ENCODE measurements at places on chromosomes 1 and 21.

- DNase-seq: no peak
Observed at GRCh38 chr1:38340409-38340808, 293.8 kb upstream of the POU3F1 start.

DNA sequence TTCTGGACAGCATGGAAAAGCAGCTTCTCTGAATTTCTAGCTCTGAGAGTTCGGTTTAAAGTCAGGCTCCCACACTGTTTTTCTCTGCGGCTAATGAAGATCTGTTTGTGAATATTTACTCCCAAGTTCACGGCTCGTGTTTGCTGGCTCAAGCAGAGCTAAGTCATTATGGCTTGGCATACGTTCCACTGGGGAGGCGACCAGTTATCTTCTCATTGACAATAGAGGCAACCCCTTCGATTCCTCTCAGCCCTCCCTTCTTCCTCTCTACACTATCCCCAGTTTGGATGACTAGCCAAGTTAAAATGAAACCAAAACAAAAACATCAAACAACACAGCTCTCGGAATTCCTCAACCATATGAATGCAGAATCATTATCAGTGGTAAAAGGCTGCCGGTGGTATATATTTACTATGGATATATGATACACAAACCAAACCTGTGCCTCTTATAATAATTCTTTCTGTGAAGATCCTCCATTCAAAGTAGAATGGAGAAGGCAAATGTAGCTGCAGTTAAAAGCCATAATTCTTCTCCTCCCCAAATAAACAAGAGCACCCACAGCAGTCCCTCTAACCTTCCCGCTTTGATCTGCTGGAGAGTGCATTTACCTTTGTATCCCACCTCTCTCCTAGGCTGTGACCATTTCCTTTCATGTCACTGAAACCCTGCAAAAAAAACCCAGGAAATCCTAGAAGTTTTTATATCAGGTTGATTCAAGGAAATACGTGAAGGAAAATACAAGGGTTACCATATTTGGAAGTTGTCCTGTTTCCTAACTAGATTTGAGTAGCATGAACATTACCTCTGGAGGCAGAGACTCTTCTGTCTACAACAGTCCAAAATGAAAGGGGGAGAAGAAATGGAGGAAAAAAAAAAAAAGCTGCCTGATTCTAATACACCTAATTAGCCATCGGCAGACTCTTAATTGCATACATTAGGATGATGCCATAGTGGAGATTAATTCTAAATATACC, 108.3 kb upstream of the USH2A start:
- DNase-seq: peak; percentile 31

DNA sequence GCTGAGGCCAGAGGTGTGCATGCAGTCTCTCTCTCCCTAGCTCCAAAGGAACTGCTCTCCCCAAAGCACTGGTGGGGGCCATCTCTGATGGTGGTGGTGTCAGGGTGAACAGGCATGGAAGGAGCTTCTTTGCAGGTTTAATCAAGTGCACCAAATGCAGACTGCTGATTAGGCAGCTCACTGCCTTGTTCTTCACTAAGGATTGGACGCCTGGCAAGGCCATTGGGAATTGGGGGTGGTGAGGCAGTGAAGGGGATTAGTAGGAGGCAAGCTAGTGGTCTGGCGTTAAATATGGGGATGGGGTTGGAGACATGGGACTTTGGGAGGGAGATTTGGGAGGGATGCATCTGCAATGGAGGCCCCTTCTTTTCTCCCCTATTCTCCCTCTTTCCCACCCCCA, 1.5 kb downstream of the CACNA1E start:
- DNase-seq: no peak

DNA sequence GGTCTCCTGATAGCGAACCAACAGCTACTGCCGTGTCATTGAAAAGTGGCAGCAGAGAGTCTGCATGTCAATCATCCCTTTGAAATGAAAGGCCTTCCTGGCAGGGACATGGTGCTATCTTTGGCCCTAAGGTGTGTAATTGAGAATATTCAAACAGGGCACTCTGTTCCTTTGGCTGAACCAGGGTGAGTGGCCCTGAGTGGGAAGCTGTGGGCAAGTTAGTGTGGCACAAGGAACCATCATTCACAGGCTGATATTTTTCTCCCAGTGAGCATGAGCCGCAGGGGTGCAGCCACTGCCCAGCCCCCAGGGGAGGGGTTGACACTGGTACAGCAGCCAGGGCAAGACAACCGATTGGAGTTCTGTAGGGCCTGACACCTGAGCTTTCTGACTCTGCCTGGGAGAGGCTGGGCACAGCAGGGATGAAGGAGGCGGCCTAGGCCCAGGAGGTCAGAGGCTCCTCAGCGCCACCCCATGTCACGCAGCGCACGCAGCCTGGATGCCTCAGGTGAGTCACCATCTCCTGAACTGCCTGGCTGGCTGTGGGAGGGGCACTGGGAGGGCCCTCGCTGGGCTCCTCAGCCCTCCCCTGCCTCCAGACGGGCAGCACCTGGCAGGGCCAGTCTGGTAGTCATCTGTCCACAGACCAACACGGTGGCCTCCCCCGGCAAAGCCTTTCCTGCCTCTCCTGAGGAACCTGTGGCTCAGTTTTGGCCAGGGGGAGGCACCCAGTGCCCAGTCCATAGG, 13.2 kb downstream of the QSOX1 start:
- peak; percentile 16 for DNase-seq

GRCh38 chr1:228913626-228914414, 178.5 kb downstream of the RHOU start:
- DNase-seq: no peak

DNA sequence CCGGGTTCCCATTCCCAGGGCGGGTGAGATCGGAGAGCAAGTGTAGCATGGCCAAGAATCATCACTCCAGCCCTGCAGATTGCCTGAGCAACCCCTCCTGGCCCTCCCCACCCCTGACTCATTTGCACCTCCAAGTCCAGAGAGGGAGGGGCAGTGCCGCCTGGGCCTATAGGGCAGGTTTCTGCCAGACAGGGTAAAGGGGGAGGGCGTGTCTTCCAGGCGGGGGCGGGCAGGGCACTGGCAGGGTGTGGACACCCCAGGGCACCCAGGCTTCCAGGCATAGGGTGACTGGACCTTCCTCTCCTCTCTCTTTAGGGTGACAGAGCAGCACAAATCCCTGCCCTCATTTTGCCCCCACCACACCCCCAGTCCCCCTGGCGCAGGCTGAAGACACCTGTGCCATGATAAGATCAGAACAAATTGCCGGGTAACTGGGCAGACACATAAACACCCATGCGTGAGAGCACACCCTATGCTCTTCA, 3.2 kb upstream of the CRYBG2 start:
- no peak for DNase-seq

DNA sequence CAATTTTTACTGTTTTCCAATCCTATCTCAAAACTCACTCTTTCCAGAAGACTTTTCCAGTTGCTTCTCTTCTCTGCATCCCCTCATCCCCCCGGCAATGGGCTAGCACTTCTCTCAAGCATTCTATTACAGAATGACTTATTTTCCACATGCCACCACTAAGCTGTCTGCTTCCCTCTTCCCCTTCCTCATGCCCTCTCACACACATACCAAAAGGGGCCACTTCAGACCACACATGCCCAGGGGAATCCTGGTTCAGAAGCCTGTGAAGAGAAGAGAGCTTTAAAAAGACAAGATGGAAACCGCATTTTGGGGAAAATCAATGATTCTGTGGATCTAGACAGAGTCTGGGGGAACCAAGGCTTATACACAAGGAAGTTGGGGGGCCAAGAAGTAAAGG, 8.4 kb upstream of the LORICRIN start:
- DNase-seq: no peak

GRCh38 chr1:170749549-170749948, 85.6 kb downstream of the PRRX1 start:
- peak; percentile 41 for DNase-seq

- DNase-seq: peak; percentile 47
Observed at GRCh38 chr1:214280386-214281020, 456 bp upstream of the SMYD2 start.

GRCh38 chr1:205976708-205977401, 26.3 kb downstream of the RAB7B start:
- peak; percentile 29 for DNase-seq

GRCh38 chr1:228032041-228032440, 25.2 kb downstream of the WNT3A start:
- DNase-seq: no peak

DNA sequence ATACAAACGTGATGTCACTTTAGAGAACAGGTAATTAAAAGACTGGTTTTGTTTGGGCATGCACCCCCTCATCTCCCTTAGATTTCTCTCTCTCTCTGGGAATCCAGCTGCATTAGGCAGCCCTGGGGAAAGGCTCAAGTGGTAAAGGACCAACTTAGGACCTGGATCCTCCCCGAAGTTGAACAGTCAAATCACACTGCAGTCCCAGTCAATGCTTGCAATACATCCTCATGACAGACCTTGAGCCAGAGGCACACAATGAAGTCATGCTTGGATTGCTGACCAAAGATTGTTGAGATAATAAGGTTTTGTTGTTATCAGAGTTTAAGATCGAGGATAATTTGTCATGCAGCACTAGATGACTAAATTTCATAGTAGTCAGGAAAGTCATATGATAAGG, 1285.8 kb upstream of the NCAM2 start:
- no peak for DNase-seq

DNA sequence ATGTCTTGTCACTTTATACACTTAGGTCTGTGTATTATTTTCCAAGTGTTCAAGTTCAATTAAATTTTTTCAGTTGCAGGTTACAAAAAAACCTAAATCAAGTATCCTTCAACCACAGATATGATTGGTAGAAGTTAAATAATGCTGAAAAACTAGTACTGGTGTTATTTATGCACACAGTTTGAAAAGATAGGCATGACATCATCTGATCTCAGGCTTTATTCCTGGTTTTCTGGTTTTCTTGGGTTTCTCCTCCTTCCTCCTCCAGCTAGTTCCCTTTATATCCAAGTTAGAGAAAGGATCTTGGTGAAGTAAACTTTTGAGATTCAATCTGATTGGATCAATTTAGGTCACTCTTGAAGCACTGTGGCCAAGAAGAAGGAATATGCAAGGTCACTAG, 1201.1 kb upstream of the B3GALT2 start:
- DNase-seq: no peak

DNA sequence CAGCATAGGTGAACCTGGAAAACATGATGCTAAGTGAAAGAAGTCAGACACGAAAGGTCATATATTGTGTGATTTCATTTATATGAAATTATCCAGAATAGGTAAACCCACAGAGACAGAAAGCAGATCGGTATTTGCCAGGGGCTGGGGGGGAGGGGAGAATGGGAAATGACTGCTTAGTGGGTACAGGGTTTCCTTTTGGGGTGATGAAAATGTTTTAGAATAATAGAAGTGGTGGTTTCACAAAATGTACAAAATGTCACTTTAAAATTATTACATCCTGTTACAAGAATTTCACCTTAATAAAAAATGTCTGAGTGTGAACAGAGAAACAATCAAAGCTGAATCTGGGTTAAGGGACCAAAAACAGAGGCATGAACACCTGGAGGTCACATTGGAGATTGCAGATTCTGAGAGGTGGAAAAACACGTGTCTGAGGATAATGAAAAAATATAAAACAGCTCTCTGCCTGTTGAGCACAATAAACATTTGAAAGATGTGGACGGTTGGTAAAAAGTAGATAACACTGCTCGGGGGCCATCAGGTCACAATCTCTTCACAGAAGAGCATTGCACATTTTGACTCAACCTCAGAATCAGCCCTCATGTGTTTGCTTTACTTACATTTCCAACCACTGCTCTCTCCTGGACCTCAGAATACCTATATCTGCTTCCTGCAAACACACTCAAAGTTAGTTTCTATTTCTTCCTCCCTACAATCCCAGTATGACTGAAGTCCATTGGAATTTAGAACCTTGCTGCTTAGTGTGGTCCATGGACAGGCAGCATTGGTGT, 3.2 kb downstream of the SLAMF6 start:
- peak; percentile 1 for DNase-seq

- peak; percentile 47 for DNase-seq
Observed at GRCh38 chr1:158972841-158973240, 36.9 kb upstream of the IFI16 start.

- no peak for DNase-seq
Observed at GRCh38 chr1:30834253-30834652, 74.3 kb downstream of the SDC3 start.

GRCh38 chr1:218462116-218462515, 117.0 kb downstream of the TGFB2 start:
- DNase-seq: no peak

- peak; percentile 89 for DNase-seq
Observed at GRCh38 chr1:26349188-26349876, 4.6 kb downstream of the CRYBG2 start.

DNA sequence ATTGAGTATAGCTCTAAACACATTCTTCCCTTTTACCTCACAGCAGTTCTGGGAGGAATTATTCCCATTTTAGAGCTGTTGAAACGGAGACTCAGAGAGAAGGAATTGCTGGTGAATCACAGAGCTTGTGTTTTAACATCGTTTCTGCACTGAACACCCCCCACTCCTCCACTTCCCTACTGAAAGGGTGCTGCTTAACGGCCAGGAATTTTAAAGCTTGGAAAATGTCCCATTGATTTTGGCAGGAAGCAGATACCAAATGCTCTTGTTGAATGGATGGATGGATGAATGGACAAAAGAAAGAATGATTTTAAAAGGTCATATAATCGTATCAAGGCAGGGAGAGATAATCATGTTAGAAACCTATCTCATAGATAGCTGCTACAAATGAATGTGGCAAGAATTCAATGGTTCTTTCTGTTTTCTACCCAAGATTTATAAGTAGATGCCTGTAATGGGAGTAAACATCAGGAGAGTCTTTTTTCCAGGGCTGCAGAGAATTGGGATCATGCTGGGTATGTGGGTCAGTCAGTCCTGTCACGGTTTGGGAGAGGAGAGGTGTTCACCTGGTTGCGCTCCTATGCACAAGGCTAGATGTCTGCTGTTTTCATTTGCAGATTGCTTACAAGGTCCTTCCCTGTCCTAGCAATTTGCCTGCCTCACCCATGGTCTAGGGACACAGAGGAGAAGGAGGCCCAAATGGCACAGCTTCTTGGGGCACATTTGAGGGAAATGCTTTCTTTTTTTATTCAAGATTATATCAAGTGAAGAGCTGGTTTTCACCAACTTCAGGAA, 19.0 kb downstream of the FAM163A start:
- no peak for DNase-seq

DNA sequence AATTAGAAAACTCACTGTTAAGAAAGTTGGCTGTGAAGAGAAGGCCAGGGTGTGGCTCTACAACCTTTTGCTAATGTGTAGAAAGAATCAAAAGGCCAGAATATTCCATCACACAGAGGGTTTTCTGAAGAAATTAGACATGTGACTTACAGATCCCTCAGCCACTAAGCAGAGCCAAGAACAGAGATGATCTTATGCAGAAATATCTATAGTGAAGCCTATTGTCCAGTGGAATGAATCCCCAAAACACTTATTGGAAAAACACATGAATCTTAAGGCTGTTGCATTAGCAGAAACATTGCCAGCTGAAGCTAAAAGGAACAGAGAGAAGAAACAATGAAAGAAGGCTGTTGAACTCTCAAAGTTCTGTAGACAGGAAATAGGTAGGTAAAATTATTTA, 979.2 kb downstream of the MRPL39 start:
- DNase-seq: no peak

Data from iris pigment epithelial cell (primary cell).